ENCODE measurements at places on chromosomes 2 and 18. TPM values are rescaled to one million over a fixed set of nuclear protein-coding genes. Genes with fewer than 3 reads are reported as not detected.
A peak's percentile ranks its signal among the peaks of the same experiment; 100 is the strongest.

DNA sequence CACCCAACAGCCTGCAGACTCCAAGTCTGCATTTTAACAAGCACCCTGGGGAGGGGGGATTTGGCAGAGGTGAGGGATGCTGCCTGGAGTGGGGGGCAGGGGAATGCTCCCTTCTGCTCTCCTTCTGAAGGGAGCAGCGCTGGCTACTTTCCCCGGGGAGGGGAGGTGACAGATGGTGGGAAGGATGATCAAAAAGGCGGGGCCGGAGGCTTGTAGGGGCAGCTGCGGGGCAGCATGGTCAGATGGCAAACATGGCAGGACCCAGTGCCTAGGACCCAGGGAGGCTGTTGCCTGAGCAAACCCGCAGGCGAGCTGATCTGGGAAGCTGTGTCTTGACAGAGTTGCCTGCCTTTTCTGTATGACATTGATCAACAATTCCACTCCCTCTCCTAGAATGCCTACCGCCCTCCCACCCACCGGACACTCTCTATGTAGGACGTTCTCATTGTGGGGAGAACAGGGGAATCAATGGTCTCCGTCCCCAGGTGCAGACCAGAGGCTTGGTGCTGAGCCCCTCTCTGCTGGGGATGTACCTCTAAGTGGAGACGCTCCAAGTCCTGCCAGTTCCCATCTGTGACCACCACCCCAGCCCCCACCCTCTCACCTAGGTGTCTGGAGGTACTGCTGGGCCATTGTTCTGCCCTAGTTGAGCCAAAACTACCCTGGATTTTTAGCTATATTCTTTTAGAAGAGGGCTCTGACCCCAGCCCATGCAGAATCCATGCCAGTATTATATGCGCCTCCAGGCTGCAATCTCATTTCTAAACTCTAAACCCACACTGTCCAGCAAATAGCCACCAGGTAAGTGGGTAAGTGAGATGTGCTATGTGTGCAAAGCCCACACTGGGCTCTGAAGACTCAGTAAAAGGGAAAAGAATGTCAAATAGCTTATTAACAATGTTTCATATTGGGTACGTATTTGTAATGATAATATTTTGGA lies 89.7 kb upstream of the SEC11C start:
- DNase-seq: no peak

- DNase-seq: no peak
Observed at GRCh38 chr2:181158427-181158826, 178.0 kb downstream of the UBE2E3 start.

DNA sequence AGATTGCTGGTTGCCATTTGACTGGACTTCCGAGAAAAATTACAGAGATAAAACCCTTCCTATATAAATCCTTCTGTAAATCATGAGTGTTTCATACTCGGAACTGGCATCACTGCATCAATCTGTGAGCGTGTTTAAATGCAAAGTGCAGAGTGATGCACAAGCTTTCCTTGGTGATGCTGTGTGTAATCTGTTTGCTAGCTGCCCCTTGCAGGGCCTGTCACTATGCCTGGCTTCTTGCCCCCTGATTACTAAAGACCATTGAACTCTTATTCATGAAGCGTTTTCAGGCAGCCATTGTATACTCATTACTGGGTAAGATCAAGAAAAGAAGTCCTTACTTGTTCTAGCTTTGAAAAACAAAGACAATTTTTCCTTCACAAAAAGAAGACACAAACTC lies 266.9 kb upstream of the FANCL start:
- no peak for DNase-seq

GRCh38 chr2:190927301-190927700 lies 46.7 kb downstream of the GLS start:
- DNase-seq: no peak

- no peak for DNase-seq
Observed at GRCh38 chr18:6683112-6683876, 46.2 kb upstream of the ARHGAP28 start.

DNA sequence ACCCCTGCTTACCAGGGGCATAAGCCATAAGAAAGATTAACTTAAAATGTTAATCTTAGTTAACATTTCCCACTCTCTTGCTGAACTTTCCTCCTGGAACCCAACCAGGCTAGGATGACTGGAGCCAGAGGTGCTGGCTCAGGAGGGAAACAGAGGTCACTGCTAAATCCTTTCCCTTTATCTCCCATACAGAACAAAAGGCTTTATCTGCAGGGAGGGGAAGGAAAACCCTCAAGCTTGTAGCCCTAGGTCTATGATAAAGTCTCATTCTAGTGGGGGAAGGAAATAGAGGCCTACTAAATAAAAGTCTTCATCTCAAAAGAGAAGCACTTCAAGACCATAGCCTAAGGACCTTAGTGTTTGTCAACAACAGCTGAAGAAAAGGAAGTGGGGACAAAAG lies 18.6 kb downstream of the HIBCH start:
- DNase-seq: no peak

- no peak for DNase-seq
Observed at GRCh38 chr2:54262015-54262765, 6.2 kb upstream of the TSPYL6 start.

GRCh38 chr2:177496921-177497320 lies 104.3 kb downstream of the AGPS start:
- no peak for DNase-seq

GRCh38 chr2:62474176-62474575 lies 31.8 kb downstream of the TMEM17 start:
- DNase-seq: no peak

- peak; percentile 53 for DNase-seq
Observed at GRCh38 chr2:230473378-230473777, 57.4 kb downstream of the SP100 start.

DNA sequence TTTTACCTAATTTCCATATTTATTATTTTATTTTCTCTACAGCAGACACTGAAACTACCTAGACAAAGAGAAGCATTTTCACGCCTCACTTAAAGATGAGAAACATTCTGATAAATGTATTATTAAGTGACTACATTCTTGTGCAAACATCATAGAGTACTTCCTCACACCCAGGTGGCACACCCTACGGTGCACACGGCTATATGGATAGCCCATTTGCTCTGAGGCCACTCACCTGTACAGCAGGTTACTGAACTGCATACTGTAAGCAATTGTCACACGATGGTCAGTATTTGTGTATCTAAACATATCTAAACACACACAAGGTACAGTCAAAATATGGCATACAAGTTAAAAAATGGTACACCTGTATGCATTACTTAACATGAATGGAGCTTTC lies 481.4 kb downstream of the CMPK2 start:
- no peak for DNase-seq

DNA sequence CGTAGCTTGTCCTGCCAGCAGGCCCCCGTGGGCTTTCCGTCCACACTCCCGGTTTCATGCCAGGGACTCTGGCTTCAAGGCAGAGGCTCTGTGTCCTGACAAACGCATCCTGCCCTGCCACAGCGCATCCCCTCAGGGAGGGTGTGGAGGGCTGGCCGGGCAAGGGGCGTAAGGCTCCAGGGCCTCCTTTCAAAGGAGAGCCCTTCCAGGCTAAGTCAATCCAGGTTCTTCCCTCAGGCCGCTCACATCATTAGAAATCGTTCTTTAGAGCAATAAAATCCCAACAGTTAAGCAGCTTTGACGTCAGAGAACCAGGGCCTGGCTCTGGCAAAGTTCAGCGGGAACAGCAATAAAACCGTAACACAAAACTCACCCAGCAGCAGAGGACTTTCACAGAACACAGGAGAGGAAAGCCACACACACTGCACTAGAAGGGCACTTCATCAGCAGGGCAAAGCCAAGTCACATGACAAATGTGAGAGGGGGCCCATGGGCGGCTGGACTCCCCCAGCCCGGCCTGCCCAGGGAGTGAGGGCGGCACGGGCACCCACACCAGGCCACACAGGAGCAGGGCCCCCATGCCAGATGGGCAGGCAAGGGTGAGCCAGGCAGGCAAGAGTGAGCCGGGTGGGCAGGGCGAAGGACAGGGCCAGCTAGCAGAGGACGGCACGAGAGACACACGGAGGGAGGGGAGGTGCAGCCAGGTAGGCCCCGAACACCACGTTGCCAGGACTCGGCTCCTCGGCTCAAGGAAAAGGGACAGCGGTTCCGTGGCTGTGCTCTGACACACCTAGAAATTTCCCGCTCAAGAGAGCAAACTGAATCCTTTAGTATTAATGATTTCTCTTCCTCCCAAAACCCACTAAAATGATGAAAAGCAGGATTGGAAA lies 52.0 kb downstream of the HDAC4 start:
- DNase-seq: no peak

- no peak for DNase-seq
Observed at GRCh38 chr2:175837046-175837445, 165.0 kb downstream of the LNPK start.

DNA sequence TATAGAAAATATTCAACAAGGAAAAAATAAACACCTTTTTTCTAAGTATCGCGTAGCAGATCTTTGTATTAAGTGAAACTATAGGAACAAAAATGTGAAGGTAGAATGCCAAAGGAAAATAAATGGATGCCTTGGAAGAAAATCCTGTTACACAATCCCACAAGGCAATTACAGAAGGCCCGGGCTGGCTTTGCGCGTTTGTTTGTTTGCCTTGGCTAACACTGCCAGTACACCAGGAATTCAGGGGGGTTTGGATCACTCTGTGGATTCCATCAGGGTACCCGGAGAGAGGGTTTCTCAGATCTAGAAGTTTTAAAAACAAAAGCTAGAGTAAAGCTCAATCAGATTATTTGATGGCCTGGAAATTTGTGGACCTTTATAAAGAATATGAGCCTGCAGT lies 478.3 kb downstream of the FBXO15 start:
- no peak for DNase-seq

DNA sequence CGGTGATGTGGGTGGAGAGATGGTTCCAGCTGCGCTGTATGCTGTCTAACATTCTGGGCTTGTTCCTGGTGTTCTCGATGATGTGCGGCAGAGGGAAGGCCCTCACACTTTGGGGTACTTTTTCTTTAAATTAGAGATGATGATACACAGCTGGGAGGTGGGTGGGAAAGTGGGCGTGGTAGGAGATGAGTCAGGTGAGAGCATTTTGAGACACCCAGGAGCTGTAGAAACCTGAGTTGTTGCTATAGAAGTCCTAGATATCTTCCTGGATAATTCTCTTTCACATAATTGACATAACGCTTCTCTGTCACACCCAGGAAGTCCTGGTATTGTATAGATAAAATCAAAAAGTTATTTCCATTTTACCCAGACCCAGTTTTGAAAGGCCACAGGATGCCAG lies 103.8 kb upstream of the ALKAL2 start:
- no peak for DNase-seq

- no peak for DNase-seq
Observed at GRCh38 chr2:176380341-176380740, 111.1 kb downstream of the MTX2 start.

DNA sequence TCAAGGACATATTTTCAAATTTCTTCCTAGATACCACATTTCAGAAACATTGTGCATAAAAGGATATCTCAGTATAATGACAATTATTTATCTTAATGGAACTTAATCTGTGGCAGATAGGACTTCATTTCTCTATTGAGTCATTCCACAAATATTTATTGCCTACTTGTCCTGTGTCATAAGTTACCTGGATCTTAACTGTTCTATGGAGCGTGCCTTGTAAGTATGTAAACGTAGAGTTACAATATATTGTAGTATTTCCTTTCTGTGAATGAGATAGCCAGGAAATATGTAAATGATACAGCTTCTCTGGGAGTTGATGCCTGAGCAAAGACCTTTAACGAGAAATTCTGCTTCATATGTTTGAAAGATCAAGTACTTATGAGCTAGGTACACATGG lies 2.5 kb downstream of the AGFG1 start:
- DNase-seq: no peak

- DNase-seq: peak; percentile 72
Observed at GRCh38 chr18:51196118-51196810, 1.2 kb downstream of the MEX3C start.

DNA sequence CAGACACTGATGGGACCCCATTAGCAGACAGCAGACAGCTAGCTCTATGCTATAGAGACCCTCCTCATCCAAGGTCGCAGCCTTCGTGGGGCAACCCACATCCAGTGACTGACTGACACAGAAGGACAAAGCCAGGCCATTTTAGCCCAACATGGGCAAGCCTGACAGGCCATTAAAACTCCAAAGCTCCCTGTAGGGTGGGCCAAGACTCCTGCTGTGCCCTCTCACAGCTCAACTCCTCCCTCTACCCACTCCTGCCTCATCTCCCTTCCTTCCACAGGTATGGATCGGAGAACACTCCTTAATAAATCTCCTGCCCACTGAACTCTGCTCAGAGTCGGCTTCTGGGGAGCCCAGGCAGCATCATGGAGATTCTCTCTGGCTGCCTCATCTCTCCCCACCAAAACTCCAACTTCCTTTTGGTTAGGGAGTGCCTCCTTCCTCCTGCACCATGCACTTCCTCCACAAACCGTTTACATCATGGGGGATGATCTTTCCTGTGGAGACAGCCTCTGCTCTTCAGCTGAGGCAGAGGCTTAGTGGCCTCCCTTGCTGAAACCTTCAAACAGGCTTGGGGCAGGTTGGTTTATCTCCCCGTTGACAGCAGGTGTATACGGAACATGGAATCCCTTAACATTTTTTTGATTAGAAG lies 86.5 kb downstream of the ACTR3 start:
- DNase-seq: no peak

- DNase-seq: no peak
Observed at GRCh38 chr18:69399253-69399652, 1.4 kb upstream of the DOK6 start.

- DNase-seq: no peak
Observed at GRCh38 chr2:209499069-209499468, 75.2 kb downstream of the MAP2 start.

GRCh38 chr2:166256896-166257295 lies 118.8 kb downstream of the SCN9A start:
- DNase-seq: no peak

GRCh38 chr2:115294999-115295398 lies 852.6 kb downstream of the DPP10 start:
- DNase-seq: no peak

DNA sequence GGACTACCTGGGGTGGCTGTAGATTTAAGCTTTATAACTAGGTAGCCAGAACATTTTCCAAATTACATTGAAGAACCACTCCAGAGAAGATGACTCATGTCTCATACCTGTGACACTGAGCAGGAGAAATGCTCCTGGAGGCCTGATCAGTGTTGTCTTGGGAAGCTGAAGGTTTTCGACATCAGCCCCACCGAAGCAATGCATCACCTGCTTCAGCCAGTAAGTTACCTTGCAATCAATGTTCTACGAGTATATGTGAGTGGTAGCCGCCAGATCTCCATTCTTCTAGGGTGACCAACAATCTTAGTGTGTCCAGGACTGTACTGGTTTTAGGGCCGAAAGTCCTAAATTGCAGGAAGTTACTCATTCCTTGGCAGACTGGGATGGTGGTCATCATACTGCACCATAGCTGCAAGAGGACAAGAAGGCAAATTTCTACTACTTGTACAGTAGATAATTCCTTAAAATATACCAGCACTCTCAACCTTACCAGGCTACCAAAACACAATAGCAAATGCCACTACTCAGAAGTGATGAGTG lies 109.3 kb upstream of the LINC00305 start:
- DNase-seq: no peak

Gene NLRC4
- 0.35 TPM for total RNA-seq

Gene TWSG1
- 7.5 TPM for total RNA-seq

Gene IAH1
- total RNA-seq: 41.8 TPM

Gene OBSL1
- 7.5 TPM for total RNA-seq

Gene C2orf72
- total RNA-seq: 46.2 TPM

Gene PLEKHM3
- total RNA-seq: 45.4 TPM

Gene TUBA3E
- total RNA-seq: not detected

Gene REG1B
- 107 TPM for total RNA-seq

Gene SNORC
- 9.7 TPM for total RNA-seq

Gene RGPD8
- 40.8 TPM for total RNA-seq

Gene TPO
- 11.2 TPM for total RNA-seq

Gene ADAM23
- 2.5 TPM for total RNA-seq

Measured in Peyer's patch (tissue), 4 donors.